ENCODE measurements at places on chromosomes 5 and 9.

DNA sequence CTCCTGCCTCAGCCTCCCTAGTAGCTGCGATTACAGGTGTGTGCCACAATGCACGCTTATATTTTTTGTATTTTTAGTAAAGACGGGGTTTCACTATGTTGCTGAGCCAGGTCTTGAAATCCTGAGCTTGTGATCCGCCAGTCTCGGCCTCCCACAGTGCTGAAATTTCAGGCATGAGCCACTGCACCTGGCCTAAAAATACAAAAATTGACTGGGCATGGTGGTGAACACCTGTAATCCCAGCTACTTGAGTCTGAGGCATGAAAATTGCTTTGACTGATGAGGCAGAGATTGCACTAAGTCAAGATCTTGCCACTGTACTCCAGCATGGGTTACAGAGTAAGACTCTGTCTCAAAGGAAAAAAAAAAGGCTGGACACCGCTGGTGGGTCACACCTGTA is 13.1 kb upstream of the DYNC2I2 start:
- no peak for DNase-seq

DNA sequence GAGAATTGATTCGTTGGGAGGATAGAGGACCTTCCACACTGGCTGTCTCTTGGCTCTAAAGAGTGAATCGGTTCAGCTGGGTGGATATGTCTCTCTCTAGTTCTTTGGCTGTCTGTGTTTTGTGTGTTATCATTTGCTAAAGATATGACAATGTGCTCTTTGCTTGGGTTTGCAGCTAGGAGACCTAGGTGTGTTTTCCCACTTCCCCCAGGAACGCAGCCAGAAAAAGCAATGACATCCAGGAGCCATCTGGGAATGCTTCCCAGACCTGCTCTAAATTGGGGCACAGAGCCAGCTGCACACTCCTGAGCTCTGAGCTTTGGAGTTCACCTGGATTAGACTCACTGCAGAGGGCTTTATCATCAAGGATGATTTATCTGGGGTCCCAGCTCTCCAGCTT is 12.8 kb upstream of the PDZD2 start:
- DNase-seq = no peak

DNA sequence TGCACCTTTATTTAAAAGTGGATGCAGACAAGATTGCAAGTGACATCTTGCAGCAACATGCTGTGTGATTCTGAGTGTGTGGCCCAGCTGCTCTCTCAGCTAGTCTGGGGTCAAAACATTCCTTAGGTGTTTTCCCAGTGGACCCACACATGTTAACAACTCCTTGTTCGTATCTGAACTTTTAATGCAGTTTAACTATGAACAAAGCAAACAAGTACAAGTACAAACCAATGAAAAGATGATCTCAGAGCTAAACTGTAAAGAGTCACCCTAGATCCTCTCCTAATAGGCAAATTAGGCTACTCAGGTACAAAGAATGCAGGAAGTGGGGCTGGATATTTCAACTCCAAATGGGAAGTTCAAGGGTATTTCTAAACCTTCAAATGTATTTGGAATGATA is 108.4 kb downstream of the ENTREP1 start:
- DNase-seq = no peak

GRCh38 chr9:131276094-131276888 is at the start of gene FAM78A:
Gene FAM78A, minus strand, starts transcription at chr9:131276510. Its CDS starts 331 bp downstream, at chr9:131276179.
- DNase-seq = no peak

GRCh38 chr5:110965773-110966581 is 105.5 kb upstream of the TSLP start:
- no peak for DNase-seq

DNA sequence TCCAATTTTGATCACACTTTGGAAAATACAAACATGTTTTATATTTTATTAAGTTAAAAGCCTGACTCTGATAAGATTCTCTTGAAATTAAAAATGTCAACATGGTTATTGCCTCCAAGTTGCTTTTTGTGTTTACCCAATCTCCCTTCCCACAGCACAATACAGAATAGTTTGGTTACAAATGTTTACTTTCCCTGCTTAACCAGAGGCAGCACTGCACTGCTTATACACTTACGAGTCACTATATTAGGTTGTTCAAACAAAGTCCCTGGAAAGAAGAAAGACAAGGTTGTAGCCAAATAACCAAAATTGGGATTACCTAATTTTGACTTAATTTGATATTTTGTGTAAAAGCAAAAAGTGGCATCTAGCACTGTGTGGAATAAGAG is 25.9 kb downstream of the SRFBP1 start:
- DNase-seq = no peak

DNA sequence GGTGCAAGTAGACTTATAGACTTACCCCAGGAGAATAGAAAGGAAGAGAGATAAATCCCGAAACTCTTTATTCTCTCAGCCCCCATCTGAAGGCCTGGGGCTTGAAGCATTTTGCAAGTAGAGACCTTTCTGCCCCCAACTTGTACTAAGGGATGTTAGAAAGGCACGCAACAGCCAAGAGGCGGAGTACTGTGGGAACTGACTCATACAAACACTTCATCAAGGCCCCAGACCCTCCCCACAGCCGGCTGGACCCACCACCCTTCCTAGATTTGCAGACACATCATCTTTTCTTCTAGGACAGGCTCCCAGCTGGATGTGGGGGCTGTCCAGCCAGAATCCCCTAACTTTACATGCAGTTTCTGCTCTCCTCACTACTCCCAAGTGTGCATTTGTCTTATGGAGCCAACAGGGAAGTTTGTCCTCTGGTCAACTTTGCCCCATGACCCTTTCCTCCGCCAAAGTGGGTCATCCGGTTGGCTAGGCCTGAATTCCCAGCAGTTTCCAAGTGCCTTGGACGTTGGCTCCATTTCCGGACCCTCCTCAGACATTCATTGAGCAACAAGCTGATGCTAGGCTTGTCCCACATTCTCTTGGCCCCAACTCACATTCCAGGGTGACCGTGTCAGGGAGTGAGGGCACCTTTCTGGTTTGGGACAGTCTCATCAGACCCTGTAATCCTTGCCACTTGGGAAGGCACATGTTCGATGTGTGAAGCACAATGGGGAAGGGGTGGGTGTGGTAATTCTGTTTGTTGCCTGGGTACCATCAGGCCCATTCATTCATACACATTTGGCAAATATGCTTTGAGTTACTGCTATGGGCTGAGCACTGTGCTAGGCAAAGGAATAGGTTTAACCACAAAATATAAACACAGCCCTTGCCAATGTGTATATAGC is 64.6 kb downstream of the ABLIM3 start:
- DNase-seq = no peak

- DNase-seq = no peak
These were observed 8.9 kb upstream of the PLEKHG4B start for GRCh38 chr5:83029-83428.

DNA sequence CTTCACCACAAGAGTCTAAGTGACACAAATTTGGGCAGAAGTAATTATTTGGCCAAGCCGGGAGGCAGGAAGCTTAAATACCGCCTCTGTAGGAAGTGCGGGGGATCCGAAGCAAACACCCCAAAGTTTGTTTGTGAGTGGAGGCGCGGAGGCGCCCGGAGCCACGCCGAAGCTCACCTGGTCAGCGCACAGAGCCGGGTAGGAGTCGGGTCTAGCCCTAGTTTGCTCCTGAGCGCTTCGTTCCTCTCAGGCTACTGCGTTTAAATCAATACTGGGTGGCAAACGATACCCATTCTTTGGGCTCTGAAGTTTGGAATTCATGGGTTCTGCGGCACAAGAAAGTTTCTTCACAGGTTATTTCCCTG is 855 bp downstream of the MCC start:
- no peak for DNase-seq
